ENCODE measurements at places on chromosomes 3 and 15.

DNA sequence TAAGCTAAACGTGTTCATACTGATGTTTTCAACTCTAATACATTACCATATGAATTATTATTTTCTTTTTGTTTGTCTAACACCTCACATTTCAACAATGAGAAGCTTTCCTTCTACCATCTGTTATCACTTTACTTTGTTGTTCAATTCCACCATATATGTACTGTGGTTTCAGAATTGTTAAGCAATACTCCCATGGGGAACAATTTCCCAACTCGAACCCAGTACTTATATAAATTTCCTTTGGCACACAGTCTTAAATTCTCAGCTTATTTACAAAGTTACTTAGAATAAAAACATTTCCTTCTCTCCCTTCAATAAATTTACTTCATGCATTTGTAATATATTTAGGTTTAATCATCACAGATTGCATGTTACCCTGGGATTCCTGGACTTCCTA is 1764.4 kb downstream of the OTOL1 start:
- no peak for DNase-seq

- DNase-seq: no peak
Observed at GRCh38 chr3:30602946-30603345, 3.5 kb upstream of the TGFBR2 start.

- DNase-seq: no peak
Observed at GRCh38 chr3:17287006-17287689, 402.4 kb downstream of the PLCL2 start.

DNA sequence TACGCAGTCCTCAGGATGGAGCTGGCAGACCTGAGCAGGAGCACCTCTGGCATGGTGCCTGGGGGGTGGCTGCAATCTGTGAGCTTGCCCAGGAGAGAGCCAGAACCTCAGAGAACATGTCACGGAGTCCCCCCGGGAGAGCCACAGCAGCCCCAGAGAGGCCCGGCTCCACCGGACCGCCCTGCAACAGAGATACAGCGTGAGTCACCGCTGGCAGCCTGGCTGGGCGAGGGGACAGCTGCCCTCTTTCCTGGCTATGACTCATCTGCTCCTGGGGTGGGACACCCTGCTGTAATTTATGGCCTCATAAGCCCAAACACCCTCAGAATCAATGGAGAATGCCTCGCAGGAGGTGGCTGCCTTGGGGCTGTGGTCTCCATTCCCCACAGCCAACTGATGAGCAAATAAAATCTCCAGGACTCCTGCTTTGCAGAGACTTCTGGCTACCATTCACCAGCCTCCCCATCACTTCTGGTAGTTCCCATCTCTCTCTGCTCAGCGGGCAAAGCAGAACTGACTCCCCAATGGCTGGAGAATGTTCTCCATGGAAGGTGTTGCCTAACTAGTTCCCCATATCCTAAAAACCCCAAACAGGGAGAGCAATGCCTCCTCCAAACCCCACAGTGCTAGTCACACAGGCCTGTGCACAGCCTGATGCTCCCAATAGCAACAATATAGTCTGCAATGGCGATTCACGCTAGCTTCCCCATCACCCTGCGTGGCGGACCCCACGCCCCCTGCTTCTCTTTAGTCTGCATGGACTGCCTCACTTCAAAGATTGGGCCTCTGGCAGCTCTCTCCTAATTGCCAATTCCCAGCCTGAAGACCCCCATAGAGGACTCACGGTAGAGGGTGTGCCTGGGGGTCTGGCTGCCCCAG is 21.6 kb downstream of the ACSBG1 start:
- DNase-seq: no peak

DNA sequence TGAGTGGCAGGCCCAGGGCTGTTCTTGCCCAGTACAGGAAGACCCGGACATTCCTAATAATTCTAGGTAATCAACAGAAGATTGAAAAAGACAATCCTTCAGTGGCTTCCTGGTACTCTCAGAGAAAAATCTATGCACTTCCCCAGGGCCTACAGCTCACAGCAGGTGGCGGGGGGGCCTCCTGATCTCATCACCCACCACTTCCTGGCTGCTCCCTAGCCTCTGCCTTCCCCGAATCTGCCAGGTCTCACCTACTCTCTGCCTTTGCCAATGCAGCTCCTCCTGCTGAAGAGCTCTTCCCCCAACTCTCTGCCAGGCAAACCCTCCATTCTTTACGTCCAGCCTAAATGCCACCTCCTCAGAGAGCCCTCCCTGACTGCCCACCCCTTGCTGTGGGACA is 37.5 kb downstream of the EHD4 start:
- no peak for DNase-seq

Data from esophagus muscularis mucosa (tissue), 4 donors.